Type B pancreatic cell (in vitro differentiated cells): ENCODE measurements at places on chromosomes 12 and 14. TPM values are rescaled to one million over a fixed set of nuclear protein-coding genes. Genes with fewer than 3 reads are reported as not detected.

DNA sequence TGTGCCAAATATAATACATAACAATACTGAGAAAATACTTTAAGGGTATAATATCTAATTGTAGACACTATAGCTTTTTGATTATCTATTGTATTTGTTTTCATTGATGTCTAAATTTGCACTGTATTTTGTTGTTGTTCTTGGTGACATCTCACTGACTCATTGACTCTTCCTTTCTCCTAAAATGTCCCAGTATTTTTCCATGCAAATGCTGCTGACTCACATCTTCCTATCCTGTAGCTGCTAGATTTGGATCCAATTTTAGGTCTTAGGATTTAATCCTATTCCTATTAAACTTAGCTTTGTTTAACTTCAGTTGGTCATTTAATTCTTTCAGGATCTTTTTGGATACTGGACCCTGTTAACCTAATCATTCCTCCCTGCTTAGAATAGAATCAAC, 148.5 kb downstream of the TMTC2 start:
- DNase-seq: no peak

DNA sequence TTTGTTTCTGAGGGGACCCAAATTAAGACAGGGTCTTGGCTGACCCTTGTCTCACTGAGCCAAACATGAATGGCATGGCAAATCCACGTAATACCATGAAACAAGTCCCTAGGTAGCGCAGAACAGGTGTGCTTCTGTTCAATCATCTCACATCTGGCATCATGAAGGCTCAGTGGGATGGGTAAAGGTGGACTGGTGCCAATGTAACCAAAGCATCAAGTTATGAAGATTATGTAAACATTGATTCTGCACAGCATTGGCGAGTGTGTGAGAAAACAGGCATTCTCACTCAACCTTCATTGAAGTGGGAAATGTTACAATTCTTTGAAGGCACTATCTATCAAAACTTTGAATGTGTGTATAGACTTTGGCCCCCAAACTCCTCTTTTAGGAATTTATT, 41.9 kb downstream of the PTGER2 start:
- DNase-seq: no peak

GRCh38 chr14:56322531-56322930, 204.3 kb downstream of the PELI2 start:
- DNase-seq: no peak

The FAIM2 gene
- 0.14 and 1.7 TPM in 2 replicates for total RNA-seq
